Panc1 (cell line): ENCODE measurements at places on chromosomes 16 and 17. TPM values are rescaled to one million over a fixed set of nuclear protein-coding genes. Genes with fewer than 3 reads are reported as not detected.

Gene APOH
- total RNA-seq: 1.2 TPM

Gene BICDL2
- 0.21 TPM for total RNA-seq

Gene NHLRC4
- total RNA-seq: 4.0 TPM

Gene MT4
- total RNA-seq: not detected

Gene ZP2
- total RNA-seq: not detected

Gene PHOSPHO1
- 0.54 TPM for total RNA-seq

Gene HSD11B2
- total RNA-seq: 0.77 TPM

- no peak for DNase-seq
Measured at GRCh38 chr17:15092762-15093161, 172.4 kb downstream of the PMP22 start.

DNA sequence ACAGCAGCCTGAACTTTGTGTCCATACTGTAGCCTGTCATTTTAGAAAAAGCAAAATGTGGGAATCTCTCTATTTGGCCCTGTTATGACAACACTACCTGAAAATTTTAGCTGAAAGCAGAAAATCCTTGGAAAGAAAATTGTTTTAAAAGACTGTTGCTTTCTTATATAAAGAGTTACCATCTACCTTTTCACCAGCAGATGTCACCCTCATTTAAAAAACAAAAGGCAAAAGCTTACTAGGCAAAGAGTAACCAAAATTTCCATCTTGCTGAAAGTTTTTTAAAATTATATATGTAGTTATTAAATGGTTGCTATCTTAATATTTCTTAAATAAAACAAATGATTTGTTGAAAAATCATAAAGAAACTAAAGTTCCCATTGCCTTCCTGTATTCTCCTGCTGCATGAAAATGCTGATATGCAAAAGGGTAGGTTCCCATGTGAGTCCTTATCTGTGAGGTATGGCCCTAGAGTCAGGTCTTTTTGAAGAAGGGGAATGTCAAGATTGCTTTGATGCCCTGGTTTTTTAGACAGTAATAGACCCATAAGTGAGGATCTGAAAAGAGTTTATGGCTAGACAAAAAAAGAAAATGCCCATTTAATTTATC, 61.0 kb downstream of the TNRC6C start:
- DNase-seq: no peak

- no peak for DNase-seq
Measured at GRCh38 chr16:89187032-89187769, 13.1 kb downstream of the SLC22A31 start.

GRCh38 chr16:1960665-1961630, 1.6 kb downstream of the NDUFB10 start:
- DNase-seq: no peak

- no peak for DNase-seq
Measured at GRCh38 chr16:14389359-14389758, 240.7 kb downstream of the PARN start.

- no peak for DNase-seq
Measured at GRCh38 chr17:32288615-32289014, 23.0 kb downstream of the RHBDL3 start.

GRCh38 chr17:62761884-62762283, 46.2 kb downstream of the MARCHF10 start:
- DNase-seq: no peak

DNA sequence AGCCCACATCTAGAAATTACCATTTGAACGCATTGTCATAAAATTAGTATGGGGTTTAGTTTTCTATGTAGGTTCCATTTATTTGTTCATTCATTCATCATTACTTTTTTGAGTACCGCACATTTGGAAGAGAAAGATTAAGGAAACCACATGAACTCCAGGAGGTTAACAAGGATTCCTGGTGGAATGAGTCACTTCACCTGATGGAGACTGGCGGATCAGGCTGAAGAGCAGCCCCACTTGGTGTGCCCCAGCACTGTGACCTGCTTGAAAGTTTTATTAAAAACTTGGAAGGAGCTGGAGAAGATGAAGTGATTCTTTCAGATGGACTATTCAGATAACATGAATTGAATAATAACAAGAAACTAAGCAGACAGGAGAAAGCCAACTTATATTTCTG, 293.6 kb upstream of the CDH11 start:
- no peak for DNase-seq

GRCh38 chr17:49359990-49360795, 1.9 kb downstream of the ZNF652 start:
- DNase-seq: no peak

DNA sequence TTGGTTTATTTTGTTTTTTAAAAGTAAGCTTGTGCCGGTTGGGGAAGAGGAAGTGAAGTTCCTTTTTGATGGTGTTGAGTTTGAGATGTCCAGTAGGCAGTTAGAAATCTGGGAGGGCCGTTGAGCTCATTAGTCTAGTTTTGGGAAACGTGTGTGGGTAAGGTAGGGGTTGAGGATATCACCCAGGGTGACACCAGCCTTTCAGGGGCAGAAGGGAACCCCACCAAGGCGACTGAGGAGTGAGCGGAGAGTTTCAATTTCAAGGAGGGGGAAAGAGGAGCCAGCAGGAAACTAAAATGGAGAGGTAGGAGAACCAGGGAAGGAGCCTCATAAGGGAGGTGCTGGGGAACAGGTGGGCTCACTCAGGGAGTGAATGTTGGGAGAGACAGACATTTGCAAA, 22.7 kb downstream of the HAPSTR1 start:
- DNase-seq: no peak

DNA sequence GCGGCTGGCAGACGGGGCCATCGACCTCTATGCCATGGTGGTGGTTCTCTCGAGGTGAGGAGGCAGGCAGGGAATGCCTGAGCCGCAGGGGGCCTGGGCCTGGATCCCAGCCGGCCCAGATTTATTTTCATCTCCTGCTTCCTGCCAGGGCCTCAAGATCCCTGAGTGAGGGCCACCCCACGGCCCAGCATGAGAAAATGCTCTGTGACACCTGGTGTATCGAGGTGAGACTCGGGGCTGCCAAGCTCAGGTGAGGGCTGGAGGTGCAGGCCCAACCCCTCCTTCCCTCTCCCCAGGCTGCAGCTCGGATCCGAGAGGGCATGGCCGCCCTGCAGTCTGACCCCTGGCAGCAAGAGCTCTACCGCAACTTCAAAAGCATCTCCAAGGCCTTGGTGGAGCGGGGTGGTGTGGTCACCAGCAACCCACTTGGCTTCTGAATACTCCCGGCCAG, 4.9 kb downstream of the ACADVL start:
- no peak for DNase-seq

DNA sequence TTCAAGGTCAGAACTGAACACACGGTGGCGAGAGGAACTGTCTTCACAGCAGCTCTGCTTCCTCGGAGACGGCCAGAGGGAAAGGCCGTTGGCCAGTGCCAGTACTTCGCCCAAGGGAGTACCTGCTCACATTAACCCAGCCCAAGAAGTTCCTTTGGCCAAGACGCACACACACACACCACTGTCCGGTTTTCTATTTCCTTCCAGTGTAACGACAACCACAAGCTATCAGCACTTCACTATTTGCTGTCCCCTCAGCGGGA, 744 bp upstream of the GGNBP2 start:
- DNase-seq: no peak

DNA sequence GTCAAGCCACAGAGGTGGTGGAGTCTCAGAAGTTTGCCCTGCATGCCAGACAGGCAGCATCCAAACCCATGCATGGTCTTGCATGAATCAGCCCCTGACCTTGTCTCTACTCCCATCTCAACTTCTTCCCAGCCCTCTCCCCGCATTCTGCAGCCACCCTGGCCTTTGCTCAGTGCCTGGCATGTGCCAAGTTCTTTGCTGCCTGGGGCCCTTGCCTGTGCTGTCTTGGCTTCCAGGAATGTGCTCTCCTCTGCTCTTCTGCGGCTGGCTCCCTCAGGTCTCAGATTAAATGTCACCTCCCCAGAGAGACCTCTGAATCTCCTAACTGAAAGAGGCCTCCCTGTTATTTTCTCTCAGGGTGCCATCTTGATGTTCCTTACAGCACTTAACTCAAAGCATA, 17.6 kb downstream of the DRC3 start:
- no peak for DNase-seq

- DNase-seq: no peak
Measured at GRCh38 chr17:19702217-19702641, 14.2 kb downstream of the SLC47A2 start.

DNA sequence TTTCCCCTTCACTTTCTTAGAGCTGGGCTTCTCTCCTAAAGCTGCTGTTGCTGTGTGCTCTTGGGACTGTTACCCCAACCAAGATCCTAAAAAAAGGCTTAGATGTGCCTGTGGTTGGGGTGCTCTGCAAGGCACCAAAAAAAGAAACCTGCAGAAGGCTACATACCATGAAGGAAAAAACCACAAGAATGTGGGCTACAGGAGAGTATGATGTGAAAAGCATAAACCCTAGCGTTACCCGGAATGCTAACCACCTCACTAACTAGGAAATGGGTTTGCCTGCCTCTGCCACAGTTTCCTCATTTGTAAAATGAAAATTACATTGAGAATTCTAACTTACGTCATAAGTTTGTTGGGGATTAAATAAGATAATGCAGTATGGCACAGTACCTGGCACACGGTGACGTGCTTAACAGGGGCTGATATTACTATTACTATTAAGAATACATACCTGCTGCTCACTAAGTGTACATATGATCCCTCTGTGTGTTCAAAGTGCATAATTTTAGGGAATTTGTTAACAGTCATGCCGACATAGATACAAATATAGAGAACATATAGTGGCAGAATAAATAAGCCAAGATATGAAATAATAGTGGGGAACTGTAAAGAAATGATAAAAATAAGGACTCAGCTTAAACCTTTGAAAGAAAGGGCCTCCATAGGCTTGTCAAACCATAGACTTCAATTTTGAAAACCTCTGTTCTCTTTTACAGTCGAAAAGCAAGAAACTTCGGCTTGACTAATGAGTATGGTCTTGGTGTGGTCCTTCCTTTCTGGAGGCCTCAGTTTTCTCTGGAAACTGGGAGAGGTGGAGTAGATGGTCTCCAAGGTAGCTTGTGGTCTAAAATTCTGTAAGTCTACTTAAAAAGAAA, 177.8 kb upstream of the TBX2 start:
- no peak for DNase-seq

DNA sequence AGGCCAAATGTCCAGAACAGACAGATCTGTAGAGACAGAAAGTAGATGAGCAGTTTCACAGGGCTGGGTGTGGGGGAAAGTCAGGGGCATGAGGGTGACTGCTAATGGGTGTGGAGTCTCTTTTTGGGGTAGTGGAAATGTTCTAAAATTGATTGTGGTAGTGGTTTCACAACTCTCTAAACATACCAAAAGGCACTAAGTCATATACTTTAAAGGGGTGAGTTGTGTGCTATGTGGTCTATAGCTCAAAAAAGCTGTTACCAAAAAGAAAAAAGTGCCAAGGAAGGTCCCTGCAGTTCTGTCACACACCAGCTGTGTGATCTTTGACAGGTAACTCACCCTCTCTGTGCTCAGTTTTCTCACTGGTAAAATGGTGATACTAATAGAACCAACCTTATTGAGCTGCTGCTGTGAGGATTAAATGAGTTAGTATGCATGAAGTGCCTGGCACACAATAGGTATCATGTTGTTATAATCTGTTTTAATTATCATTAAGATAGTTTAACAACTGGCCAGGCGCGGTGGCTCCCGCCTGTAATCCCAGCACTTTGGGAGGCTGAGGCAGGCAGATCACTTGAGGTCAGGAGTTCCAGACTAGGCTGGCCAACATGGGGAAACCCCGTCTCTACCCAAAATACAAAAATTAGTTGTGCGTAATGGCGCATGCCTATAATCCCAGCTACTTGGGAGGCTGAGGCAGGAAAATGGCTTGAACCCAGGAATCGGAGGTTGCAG, 10.3 kb downstream of the ITGAX start:
- no peak for DNase-seq

- DNase-seq: no peak
Measured at GRCh38 chr17:46163929-46164594, 29.2 kb downstream of the KANSL1 start.

DNA sequence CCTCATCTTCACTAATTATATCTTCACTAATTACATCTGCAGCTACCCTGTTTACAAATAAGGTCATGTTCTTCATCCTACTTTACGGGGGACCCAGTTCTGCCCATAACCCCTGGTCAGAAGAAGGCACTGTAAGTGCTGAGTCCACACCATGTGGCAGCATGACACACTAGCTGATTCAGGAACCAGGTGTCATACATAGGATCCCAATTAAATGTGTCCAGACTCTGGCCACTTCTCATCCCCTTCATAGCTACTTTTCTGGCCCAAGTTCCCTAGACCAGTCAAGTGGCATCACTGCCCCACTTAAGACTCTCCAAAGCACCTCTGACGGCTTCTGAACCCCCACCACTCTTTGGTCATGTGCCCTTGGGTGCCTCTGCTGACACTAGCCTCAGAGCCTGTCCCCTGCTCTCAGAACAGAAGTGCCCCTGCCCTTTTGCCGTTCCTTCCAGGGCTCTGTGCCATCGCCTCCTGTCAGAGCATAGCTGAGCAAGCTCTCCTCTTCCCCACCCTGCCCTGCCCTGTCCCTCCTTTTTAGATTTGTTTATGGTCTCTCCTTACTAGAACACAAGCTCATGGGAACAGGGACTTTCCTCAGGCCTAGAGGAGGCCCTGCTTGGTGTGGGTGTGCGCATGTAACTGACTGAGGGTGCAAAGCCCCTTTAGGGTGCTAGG, 61.1 kb downstream of the B9D1 start:
- no peak for DNase-seq

GRCh38 chr16:53680756-53681155, 22.9 kb downstream of the RPGRIP1L start:
- no peak for DNase-seq

DNA sequence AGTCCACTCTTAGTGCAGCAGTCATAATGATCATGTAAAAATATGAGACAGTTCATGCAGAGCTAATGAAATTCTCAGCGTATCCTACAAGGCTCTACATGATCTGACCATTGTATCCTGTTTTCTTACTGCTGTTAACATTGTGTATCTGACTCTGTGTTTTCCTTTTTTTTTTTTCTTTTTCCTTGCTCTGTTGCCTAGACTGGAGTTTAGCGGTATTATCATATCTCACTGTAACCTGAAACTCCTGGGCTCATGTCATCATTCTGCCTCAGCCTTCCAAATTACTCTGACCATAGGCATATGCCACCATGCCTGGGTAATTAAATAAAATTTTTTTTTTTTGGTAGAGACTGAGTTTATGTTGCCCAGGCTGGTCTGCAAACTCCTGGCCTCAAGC, 12.1 kb downstream of the DUS2 start:
- no peak for DNase-seq

DNA sequence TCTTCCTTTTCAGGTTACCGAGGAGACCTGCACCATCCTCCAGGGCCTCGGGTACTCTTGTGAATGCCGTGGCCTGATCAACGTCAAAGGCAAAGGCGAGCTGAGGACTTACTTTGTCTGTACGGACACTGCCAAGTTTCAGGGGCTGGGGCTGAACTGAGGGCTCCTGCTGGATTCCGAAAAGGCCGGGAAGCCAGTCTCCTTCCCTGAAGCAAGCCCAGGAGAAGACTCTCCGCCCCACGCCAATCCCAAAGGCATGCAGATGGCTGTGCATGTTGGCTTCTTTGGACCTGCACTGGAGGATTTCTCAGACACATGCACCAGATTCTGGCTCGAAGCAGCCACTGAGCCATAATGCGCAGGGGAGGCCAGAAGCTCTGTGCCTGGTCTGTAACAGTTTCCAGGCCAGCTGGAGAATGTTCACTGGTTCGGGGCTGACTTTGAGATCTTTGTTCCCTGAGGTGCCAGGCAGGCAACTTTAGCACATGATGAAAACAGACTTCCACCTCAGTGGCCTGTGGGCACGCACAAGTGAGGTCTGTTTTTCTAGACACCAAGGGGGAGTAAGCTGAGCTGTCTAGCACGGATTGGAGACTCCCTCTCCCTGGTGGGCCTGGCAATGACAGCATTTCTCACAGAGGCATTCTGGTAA, 49.1 kb downstream of the ADCY7 start:
- DNase-seq: no peak

- DNase-seq: no peak
Measured at GRCh38 chr16:87372305-87372704, 11.3 kb downstream of the FBXO31 start.

- DNase-seq: no peak
Measured at GRCh38 chr16:81568749-81569087, 124.1 kb downstream of the CMIP start.
